ENCODE measurements at places on chromosomes 4 and X.

DNA sequence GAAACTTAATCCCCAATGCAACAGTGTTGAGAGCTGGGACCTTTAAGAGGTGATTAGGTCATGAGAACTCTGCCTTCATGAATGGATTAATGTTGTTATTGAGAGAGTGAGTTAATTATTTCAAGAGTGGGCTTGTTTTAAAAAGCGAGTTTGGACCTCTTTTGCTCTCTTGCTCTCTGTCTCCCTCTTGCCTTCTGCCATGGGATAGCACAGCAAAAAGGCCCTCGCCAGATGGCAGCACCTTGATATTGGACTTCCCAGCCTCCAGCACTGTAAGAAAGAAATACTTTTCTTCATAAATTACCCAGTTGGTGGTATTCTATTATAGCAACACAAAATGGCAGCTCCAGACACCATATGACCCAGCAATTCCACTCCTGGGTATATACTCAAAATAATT is 7.0 kb upstream of the ATP6AP2 start:
- peak; percentile 62 for DNase-seq

GRCh38 chr4:168734703-168735678 is 238.1 kb downstream of the PALLD start:
- DNase-seq, result no peak

GRCh38 chr4:40933272-40934053 is 183.7 kb downstream of the NSUN7 start:
- no peak for DNase-seq

DNA sequence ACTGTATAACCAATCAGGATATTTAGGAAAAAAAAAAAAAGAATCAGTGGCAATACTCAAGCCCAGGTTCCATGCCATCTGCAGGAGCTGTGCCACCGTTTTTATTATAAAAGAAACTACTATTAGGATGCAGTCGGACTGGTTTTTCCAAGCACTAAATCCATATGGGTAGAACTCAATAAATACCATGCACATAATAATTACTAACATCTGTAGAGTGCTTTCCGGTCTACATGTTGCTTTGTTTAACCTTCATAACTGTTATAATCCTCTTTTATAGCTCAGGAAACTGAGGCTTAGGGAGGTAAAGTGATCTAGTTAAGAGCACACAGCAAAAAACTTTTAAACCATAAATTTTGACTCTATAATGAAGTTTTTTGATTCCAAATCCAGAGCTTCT is 24.0 kb downstream of the ARSJ start:
- DNase-seq, result no peak

- no peak for DNase-seq
Measured at GRCh38 chrX:47273011-47273730, 40.4 kb downstream of the USP11 start.

DNA sequence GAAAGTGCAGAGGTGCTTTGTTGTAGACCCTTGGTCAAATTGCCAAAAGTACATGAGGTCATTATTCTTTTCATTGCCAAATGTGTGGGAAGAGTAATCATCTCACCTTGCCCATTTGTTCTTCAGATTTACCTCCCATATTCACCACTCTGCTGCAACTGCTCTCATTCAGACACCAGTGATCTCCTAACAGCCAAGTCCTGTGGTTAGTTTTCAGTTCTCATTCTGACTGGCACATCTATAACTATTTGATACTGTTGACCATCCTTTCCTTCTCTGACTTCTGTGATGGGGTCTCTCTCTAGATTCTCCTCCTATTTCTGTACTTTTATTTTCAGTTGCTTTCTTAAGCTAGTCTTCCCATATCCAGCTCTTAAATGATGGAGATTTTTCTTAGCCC is 39.8 kb downstream of the GRIA3 start:
- DNase-seq, result no peak

DNA sequence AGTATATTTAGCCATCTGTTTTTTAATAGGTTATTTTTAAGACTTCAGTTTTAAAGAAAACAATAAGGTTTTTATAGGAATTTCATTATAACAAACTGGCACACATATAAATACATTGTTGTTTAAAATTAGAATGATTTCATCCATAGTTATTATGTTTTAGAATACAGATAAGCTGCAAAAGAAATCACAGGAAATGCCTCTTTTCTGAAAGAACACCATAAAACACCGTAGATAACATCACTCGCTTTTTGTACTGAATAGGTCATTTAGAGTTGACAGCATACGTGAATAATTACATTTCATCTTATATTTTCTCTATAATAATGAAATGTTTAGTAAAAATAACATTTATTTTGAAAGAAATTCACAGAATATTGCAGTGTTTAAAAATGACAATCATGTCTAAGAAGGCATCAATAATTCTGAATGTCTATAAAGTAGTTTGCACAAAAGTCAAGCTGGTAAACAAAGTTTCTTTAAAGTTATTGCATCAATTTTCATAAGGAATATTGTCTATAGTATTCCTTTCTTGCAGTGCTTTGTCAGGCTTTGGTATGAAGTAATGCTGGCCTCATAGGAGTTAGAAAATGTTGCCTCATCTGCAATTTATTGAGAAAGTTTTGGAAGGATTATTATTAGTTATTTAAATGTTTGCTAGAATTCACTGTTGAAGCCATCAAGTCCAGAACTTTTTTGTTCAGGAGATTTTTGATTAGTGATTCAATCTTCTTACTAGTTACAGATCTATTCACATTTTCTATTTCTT is 17.9 kb upstream of the VEGFC start:
- DNase-seq, result no peak

DNA sequence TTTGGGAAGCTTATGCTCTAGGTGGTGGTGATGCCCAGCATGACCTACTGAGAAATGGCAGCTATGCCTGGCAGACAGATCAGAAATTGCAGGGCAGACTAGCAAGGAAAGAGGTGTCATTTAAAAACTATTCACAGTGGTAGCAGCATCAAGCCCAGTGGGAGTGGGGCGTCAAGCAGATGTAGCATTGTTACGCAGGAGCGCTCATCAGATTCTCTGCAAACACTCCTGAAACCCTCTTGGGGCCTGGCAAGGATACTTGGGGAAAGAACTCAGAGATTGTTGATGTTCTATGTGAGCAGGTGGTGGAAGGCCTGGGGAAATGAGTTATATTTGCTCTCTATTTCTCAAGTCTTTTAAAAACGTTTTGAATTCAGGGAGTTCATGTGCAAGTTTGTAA is 437.6 kb downstream of the RAPGEF2 start:
- DNase-seq, result no peak

- DNase-seq, result peak; percentile 33
Measured at GRCh38 chrX:106862972-106863688, 40.0 kb downstream of the RIPPLY1 start.

- no peak for DNase-seq
Measured at GRCh38 chrX:24662352-24662751, 15.2 kb upstream of the PCYT1B start.

- DNase-seq, result no peak
Measured at GRCh38 chrX:156002507-156002906, 5.0 kb downstream of the IL9R start.
